Stimulated activated CD8-positive, alpha-beta memory T cell treated with anti-CD3 and anti-CD28 coated beads, Interleukin-15, amount 100 ng/mL, for 1 hour (primary cell): ENCODE measurements at places on chromosomes 4 and X.

DNA sequence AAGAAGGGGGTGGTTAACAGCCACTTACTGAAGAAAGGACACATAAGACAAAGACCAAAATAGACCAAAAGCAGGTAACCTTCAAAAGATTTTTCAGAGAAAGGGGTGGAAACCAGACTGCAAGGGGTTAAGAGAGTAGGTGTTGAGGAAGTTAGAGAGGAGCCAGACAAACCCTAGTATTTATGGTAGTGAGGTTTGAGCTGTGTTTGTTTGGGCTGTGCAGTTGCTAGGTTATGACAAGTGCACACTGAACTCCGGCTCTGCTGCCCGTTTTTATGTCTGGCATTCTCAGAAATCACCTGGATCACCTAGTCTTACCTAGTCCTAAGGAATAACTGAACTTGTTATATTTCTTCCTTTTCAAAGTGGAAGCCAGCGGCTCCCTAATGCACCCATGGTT lies 22.9 kb upstream of the G3BP2 start:
- no peak for DNase-seq

GRCh38 chr4:39505581-39505980 lies 21.7 kb downstream of the UGDH start:
- DNase-seq = no peak

- no peak for DNase-seq
Observed at GRCh38 chr4:26162101-26162500, 158.7 kb upstream of the RBPJ start.

DNA sequence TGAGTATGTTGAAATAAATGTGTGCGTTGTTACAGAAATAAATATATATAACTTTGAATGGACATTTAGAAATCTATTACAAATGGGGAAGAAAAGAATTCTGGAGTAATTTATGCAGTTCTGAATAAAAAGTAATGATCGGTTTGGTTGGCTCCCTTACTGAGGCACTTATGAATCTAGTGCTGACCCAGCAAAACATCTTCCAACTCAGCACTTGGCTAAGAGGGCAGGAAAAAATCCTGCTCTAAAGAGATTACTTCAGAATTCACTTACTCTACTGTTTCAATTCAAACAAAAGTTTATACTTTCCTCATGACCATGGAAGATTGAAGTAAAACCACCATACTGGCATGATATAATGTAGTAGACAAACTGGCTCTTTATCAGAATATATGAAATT lies 123.9 kb upstream of the RXFP1 start:
- no peak for DNase-seq

DNA sequence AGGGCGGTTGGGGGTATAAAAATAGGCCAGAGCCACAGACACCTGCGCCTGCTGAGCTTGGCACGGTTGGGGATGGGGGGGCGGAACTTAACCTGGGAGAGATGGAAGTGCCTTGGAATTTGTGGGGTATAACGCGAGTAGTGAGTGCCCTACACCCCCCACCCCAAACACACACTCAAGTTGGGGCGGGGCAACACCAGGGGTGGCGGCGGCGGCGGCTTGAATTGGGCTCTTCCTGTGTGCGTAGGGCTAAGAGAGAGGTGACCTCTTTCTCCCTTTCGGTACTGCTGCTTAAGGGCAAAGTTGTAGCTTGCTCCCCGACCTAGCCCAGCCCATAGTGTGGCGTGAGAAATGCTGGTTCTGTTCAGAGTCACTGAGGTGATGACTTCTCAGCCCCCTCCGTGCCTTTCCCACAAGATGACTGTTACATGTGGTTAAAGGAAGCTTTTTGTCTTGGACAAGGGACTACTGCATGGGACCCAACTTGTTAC lies 839 bp downstream of the STK26 start:
- no peak for DNase-seq

DNA sequence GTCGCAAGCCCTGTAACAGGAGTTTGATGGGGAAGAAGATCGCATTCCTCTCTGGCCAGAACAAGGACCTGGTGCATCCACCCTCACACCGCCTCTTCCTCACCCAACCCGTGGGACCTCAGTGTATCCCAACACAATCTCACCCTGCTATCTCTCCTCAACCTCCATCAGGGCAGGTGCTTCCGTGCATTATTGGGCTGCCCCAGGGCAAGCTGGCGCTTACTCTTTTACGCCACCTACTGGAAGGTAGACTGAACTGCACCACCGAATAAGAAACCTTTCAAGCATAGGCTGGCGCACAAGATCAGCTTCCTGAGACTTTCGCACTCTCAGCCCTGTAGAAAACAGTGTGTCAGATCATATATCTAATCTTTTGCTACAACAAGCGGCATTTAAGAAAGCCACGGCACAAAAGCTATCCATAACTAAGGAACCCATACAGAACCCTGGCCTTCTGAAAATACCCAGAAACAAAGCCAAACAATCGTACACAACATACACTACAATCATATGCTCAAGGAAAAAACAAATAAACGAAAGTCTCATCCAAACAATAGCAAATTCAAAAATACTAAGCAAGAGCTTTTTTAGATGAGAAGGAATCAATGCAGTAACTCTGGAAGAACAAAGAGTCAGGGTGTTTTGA lies 209.3 kb downstream of the UGT8 start:
- DNase-seq = no peak

DNA sequence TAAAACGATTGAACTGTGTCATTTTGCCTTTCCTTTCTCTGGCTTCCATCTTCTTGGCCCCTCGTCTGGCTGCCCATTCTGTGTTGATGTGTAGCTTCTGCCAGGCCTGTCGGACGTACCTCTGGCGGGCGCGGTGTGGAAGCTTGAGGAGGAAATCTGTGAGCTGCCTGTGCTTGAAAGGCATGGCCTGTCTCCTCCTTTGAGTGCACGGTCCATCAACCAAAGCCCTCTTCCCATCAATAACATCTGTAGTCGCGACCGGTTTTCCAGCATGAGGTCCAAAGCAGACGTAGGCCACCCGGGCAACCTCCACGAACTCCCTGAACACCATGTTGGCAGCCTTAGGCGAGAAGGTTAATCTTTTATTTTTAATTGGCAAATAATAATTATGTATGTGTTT lies 202.7 kb downstream of the CRLF2 start:
- no peak for DNase-seq

DNA sequence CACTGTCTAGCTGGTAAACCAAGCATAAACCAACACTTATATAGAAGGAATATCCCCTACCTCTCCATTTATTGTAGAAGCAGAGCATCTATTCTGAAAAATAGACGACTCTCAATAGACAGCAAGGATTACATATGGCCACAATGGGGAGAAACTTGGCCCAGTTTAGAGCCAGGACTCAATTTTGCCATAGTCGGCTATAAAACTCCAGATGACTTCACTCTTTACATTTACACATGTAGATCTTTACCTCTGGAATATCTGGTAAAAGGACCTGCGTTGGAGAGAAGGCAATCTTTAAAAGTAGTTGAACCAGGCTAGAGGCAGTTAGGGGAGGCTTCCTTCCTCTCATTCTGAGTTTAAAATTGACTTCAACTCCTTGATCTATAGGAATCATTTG lies 77.3 kb downstream of the HMGB2 start:
- no peak for DNase-seq

DNA sequence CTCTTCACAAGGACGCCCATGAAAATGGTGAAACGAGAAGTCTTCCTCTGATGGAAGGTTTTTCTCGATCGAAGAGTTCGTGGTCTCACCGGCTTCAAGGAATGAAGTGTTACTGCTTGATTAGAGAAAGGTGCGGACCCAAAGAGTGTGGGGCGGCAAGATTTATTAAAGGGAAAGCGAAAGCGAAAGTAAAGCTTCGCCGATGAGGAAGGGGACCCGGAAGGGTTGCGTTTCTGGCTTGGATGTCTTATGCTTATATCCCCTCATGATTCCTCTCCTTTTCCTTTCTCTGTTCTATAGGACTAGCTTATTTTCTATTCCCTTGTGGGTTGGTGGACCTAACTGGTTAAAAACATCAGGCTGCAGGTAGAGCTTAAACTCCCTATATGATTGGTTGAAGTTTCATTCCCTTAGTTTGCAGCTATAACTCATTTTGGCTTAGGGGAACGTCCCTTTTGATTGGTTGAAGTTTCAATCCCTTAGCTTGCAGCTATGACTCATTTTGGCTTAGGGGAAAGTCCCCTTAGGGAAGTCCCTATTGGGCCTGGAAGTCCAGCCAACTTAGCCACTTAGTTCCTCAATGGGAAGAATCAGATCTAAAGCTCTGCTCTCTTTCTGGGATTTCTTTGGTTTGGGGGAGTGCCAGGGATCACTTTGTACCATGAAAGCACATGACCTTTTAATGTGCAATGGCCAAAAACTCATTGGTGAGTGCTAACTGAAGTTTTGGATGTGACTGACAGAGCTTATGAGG lies 1025.0 kb upstream of the PCDH10 start:
- no peak for DNase-seq

DNA sequence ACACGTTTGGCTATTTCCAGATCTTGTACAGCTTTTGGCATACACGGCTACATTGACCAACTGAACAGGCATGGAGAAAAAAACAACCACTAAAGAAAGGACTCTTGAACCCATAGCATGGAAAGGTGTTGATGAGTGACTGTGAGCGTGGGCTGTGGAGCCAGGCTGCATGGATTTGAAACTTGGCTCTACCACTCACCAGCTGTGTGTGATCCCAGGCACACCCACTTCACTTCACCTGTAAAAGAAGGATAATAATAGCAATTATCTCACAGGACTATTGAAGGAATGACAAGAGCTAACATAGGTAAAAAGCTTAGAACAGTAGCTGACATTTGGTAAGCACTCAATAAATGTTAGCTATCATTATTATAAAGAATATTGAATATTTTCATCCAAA lies 301.7 kb upstream of the CPEB2 start:
- no peak for DNase-seq

DNA sequence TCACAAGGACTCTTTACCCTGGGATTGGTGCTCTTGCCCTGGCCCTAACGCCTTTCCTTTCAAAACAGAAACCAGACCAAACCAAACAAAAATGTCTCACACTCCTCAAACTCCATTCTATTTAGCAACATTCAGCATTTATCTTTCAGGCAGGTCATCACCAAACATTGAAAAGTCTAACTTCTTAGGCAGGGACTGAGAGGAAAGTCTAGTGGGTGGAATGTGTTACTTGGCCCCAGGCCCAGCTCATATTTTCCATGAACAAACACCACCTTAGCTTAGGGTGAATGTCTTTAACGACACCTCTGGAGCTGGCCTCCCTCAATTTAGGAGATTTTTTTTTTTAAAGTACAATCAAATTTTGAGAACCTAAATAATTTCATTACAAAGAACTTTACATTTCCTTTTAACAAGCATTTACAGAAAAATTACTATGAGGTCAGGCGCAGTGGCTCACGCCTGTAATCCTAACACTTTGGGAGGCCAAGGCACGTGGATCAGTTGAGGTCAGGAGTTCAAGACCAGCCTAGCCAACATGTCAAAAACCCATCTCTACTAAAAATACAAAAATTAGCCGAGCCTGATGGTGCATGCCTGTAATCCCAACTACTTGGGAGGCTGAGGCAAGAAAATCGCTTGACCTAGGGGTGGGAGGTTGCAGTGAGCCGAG lies 10.2 kb upstream of the N4BP2 start:
- DNase-seq = no peak

DNA sequence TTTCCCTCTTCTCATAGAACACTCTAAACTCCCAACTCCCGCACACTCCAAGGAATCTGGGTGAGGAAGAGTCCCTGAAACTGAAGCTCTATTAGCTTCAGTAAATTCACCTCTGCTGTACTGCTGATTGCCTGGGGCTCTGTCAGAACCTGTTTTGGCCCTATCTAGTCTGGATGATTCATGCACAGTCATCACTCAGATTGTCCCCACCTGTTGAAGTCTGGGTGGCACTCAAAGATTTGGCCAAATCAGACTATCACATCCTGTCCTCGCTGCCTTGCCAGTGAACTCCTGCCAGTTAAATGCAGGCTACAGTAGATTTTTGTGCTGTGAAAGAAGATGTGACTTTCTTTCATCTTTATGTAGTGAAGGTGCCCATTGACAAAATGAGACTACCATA lies 63.5 kb upstream of the EMCN start:
- no peak for DNase-seq

GRCh38 chrX:29318012-29318411 lies 730.8 kb downstream of the IL1RAPL1 start:
- no peak for DNase-seq

- DNase-seq = no peak
Observed at GRCh38 chrX:107102980-107103379, 15.6 kb downstream of the RBM41 start.

GRCh38 chr4:128565565-128566186 lies 243.8 kb upstream of the JADE1 start:
- DNase-seq = no peak

GRCh38 chr4:109005523-109005922 lies 242.7 kb upstream of the ETNPPL start:
- DNase-seq = no peak

DNA sequence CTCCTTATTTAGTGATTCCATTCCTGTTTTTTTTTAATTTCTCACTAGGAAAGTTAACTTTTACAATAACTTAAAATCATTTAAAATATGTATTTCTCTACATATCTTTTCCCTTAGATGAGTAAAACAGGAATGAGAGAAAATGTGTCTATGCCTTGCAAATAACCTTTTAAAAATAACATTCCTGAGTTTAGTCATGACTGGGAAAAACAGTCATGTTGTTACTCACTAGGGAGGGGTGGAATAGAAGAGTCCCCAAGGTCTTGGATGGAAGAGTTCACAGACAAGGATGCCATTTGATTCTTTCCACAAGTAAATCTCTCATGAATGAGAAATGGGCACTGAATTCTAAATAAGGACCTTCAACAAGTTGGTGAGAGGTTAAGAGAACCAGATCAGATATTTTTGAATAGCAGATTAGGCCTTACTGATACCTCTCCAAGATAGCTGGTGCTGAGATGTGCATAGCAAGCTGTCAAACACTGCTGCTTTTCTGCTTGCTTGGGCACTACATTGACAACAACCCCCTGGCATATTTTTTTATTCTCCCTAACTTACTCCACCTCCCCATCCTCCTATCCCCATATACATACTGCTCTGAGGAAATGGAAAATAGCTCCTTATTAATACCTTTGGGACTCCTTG lies 25.1 kb downstream of the UGDH start:
- no peak for DNase-seq

DNA sequence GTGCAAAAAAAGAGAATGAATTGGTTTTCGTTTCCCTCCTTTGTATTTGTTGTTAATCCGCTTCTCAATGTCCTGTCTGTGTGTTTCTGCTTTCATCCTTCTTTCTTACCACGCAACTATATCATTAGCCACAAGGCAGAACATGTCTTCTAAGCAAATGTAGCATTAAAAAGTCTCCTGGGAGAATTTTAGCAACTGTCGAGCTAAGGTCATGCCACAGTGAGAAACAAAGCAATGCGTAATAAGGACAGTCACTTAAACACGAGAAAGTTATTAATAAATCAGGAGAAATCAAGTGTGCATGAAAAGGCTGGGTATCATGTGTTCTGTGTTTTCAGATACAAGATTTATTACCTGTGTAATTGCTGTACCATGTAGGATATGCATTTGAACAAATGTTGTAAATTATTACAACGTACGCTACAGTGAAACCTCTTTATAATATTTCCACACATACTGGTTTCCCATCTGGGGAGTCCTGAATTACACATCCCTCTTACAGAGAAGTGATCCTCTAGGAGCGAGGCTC lies 890.8 kb downstream of the TRIML1 start:
- DNase-seq = no peak
